ENCODE measurements at places on chromosomes 7 and 10.

GRCh38 chr7:38950309-38950708, 27.4 kb upstream of the POU6F2 start:
- no peak for DNase-seq

- DNase-seq = peak; percentile 12
Observed at GRCh38 chr10:11154849-11155498, 137.3 kb downstream of the CELF2 start.

- DNase-seq = no peak
Observed at GRCh38 chr10:113920875-113921274, 66.4 kb downstream of the NHLRC2 start.

DNA sequence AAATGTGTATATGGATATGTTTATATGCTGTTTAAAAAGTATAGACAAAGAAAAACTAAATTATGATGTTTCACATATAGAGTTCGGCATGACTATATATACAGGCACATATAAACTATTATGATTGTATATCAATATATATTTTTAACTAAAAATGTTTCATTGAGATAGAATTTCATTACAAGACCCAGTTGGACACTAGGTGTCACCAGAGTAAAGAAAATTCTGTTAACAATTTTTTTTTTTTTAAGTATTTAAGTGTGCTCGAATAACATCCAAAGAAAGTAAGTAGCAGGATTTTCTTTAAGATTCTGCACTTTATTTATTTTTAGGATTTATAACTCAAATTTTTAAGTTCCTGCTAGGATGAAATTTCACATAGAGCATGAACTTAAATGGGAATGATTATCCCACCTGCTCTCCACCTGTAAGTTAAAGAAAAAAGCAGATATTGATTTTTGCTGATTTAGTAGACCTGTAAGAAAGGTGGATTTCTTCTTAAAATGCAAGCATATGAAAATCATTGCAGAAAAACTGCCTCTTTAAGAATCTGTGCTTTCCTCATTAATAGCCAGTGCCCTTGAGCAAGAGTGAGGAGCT, 961.5 kb downstream of the PCDH15 start:
- no peak for DNase-seq

- no peak for DNase-seq
Observed at GRCh38 chr7:21766218-21766617, 179.5 kb downstream of the CDCA7L start.

DNA sequence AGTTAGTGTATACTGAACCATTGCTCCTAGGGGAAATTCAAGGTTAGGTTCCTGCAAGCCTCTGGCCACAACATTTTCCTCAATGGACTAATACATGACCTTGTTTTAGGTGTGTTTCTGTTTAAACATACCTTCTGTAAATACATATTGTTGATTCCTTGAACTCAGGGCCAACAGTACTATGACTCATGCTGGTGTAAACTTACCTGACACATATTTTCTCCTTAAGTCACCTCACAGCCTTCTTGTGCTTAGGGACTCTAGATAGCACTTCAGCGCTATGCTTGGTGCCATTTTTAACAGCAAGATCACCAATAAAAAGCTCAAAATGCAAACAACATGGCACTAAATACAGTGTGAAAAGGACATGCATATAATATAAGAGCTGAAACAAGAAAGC, 176.4 kb downstream of the TAX1BP1 start:
- no peak for DNase-seq

DNA sequence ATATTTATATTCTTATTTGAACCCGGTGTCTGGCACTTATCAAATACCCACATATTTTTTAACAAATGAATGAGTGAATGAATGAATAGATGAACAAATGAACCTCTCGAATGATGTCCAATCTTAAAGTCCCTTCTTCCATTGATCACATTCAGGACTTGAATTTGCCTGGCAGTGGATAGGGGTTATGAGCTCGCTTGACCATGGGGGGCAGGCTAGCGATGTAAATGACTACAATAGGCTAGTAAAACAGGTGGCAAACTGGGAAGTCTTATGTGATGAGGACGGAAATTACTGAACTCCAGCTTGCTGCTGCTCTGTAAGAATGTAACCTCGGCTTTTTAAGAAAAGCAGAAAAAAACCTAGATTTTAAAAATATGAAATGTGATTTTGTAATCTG, 247.7 kb upstream of the DKK1 start:
- DNase-seq = no peak

Measured in AG08396 (cell line).